ENCODE measurements at places on chromosomes 5 and 9. TPM values are rescaled to one million over a fixed set of nuclear protein-coding genes. Genes with fewer than 3 reads are reported as not detected.
A peak's percentile ranks its signal among the peaks of the same experiment; 100 is the strongest.

Gene SLC9A3
- total RNA-seq: 1.2 TPM

Gene TBC1D9B
- 20.1 TPM for total RNA-seq

Gene OR13C2
- 0.13 TPM for total RNA-seq

Gene TMEM161B
- 16.5 TPM for total RNA-seq

Gene GGTA1
- total RNA-seq: 9.9 TPM

- no peak for DNase-seq
These were observed 243.1 kb upstream of the PANK3 start for GRCh38 chr5:168822248-168822744.

GRCh38 chr5:73312146-73312871, 136.3 kb downstream of the FOXD1 start:
- DNase-seq: peak; percentile 74

DNA sequence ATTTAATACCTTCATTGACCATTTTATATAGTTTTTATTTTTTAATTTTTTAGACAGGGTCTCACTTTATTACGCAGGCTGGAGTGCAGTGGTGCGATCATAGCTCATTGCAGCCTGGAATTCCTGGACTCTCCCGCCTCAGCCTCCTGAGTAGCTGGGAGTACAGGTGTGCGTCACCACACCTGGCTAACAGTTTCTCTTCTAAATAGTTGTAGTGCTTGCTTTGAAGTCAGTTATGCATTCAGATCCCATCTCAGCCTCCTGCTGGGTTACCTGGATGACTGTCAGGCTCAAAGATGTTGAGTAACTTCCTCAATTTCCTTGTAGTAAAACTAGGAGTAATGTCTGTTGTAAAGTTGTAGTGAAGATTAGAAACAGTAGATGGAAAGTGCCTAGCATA, 21.4 kb downstream of the SNX18 start:
- DNase-seq: no peak

- DNase-seq: no peak
These were observed 55.1 kb upstream of the XPA start for GRCh38 chr9:97752274-97752673.

DNA sequence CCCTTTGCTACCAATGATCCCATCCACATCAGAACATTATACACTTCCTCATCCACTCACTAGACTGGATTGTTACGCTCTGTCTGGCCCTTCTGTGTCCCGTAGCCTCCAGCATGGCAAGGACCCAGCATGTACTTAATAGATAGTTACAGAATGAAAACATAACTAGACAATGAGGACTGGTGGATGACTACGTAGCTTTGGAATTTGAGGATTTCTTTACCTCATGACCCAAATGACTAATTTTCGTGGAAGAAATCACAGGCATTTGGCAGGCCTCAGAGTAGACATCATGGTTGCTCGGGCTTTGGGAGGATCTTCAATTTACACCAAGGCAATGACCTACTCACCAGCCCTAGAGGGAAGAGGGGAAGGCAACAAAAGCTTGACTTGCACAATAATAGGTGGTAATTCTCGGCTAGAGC, 299.8 kb downstream of the TLE1 start:
- peak; percentile 88 for DNase-seq

- no peak for DNase-seq
These were observed 3.4 kb upstream of the CEP72 start for GRCh38 chr5:608429-609370.

DNA sequence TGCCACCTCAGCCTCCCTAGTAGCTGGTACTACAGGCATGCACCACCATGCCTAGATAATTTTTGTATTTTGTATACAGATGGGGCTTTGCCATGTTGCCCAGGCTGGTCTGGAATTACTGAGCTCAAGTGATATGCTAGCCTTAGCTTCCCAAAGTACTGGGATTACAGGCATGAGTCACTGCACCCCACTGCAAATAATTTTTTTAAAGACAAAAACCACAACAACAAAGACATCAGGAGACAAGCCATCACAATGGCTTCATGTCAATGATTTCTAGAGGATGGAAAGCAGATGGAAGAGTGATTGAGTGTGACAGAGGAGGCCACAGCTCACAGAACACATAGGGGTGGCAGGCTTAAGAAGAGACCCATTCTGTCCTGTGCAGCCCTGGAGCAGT, 97.9 kb upstream of the PCSK1 start:
- no peak for DNase-seq

GRCh38 chr5:179256328-179257175, 88.7 kb downstream of the ADAMTS2 start:
- DNase-seq: no peak
